ENCODE measurements at places on chromosomes 11 and 22.

- DNase-seq = no peak
These were observed 68.2 kb downstream of the METTL15 start for GRCh38 chr11:28176351-28176750.

DNA sequence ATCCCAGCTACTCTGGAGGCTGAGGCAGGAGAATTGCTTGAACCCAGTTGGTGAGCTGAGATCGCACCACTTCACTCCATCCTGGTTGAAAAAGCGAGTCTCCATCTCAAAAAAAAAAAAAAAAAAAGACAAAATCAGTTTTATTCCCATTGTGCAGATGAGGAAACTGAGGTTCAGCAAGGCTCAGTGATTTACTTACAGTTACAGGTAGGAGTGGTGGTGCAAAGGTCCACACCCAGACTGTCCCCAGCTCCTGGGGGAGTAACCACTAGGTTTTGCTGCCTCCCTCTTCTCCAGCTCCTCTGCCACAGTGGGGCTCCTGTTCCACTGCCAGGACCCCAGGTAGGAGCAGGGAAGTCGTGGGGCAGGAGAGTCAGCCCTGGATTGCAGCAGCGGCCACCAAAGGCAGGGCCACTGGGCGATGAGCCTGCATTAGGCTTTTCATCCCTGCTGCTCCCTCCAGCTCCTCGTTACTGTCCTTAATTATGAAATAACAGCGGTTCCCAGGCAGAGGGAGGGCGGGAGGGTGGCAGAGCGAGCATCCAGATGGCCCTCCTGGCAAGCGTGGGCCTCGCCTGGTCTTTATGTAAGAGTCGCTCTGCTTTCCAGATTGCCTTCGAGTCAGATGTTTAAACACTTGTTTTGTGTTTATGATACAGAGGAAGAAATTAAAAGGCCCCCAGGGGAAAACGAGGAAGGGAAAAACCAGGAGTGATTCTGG, 15.5 kb upstream of the RASD2 start:
- DNase-seq = peak; percentile 30

DNA sequence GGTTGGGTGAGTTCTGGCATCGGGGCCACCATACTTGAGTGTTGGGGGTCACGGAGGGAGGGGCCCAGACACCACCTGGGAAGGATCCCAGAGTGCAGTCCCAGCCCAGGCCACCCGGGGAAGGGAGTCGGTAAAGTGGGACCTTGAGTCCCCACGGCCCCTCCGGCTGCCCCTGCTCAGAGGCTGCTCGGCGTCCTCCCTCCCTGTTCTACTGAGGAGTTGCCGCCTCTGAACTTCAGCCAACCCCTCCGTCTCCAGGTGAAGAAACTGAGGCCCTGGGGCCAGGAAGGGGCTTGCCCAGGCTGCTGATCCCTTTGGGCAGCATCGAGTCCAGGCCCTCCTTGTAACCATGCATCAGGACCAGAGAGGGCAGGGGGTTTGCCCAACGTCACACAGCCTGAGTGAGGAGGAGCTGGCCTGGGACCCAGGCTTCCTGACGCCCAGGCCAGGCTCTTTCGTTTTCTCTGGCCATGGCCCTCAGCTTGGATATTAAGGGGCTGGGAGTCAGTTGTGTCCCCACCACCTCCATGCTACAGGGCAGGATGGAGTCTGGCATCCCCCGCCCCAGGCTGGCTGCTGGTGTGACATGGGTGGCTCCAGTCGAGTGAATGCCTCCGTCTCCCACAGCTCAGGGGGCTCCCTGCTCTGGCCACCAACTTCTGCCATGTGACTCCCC, 1.3 kb downstream of the PARVG start:
- DNase-seq = no peak

GRCh38 chr11:65473278-65473860, 25.5 kb upstream of the MALAT1 start:
- DNase-seq = no peak

DNA sequence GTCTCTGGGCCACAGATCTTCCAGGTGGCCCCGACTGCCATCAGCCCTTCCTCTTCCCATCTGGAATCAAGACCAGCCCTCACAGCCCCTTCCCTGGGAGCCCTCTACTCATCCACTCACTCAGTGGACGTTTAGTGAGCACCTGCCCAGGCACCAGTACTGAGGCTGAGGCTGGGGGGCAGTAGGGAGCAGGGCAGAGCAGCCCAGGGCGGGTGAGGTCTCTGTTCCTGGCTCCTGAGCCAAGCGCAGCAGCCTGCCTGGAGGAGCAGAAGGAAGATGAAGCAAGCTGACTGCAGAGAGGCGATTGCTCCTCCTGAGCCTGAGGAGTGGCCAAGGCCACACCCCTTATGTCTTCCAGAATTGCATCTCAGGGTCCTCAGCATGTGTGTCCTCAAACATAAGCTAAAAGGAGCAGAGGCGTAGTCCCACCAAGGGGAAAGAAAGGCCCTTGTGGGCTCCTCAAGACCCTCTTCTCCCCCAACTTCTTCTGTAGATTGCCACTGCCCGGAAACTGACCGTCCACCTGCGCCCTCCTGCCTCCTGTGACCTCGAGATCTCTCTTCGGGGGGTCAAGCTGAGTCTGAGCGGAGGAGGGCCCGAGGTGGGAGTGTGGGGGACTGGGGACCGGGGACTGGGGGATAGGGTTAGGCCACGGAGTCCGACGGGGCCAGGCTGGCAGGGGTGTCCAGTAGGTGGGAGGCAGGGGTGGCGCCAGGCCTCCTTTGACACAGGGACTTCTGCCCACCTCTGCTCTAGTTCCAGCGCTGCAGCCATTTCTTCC, 5.8 kb downstream of the MAPK8IP2 start:
- no peak for DNase-seq

GRCh38 chr22:49155770-49156580, 671.7 kb downstream of the BRD1 start:
- peak; percentile 86 for DNase-seq

GRCh38 chr22:19215360-19215759, 36.8 kb upstream of the SLC25A1 start:
- DNase-seq = no peak

- DNase-seq = no peak
These were observed 13.7 kb downstream of the AMOTL1 start for GRCh38 chr11:94781837-94782236.

- no peak for DNase-seq
These were observed 7.8 kb downstream of the OR8B12 start for GRCh38 chr11:124535552-124536232.

GRCh38 chr11:44531636-44532035, 33.8 kb upstream of the CD82 start:
- DNase-seq = no peak

- DNase-seq = no peak
These were observed 3.6 kb downstream of the ISX start for GRCh38 chr22:35069541-35069940.

- DNase-seq = no peak
These were observed 12.8 kb upstream of the FGF3 start for GRCh38 chr11:69831985-69832384.

- DNase-seq = no peak
These were observed 732.8 kb upstream of the ANO5 start for GRCh38 chr11:21460082-21460481.

DNA sequence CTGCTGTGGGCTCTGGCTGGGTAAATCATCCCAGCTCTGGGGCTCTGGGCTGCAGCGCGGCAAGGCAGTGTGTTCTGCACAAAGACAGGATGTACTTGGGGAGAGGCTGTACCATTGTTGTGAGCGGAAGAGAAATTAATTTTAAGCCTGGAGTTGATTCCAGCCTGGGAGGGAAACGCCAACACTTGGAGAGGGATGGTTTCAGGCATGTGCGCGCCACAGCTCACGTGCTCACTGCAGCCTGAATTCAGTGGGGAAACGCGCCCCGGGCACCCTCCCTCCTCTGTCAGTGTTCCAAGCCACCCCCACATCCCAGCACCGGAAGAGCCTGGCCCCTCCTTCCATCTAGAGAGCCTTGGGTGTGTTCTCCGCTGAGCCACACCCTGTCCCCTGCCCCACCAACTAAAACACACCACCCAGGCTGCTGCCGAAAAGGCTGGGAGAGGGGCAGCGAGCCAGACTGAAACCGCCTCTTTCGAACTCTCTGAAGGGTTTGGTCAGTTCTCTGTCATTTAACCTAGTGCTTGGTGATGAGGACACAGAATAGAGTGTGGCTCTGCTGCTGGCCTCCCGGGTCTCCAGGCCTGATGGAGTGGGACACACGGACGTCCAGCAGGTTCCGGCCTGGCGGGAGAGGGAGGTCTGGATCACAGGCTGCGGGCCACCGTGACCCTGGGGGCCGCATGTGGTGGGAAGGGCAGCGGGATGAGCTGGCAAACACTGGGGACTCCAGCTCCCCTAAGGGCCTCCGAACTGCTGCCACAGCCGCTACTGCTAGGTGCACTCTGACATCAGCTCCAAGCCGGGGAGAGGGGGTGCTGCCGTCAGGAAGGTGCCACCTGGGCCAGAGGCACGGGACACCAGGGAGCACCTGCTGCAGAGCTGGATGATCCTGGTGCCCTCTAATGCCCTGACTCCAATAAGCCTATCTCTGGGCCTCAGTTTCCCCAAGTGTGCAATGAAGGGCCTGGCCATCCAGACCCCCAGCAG, 230.8 kb downstream of the CTTN start:
- DNase-seq = no peak

DNA sequence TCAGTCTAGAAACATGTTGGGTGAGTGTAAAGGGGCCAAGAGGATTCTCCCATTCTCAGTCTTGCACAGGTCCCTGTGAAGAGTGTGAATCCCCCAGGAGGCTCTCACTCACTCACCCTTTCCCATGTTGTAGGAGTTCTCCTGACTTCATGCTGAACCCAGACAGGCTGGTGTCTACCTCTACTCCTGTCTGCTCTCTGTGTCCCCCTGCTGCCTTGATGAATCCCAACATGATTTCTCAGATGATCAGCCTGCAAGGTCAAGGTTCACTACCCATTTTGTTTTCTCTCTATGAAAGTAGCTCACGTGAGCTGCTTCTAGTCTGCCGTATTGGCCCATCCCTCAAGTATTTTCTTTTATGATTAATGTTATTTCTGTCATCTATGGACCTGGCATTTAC, 500.6 kb downstream of the ETS1 start:
- DNase-seq = no peak

DNA sequence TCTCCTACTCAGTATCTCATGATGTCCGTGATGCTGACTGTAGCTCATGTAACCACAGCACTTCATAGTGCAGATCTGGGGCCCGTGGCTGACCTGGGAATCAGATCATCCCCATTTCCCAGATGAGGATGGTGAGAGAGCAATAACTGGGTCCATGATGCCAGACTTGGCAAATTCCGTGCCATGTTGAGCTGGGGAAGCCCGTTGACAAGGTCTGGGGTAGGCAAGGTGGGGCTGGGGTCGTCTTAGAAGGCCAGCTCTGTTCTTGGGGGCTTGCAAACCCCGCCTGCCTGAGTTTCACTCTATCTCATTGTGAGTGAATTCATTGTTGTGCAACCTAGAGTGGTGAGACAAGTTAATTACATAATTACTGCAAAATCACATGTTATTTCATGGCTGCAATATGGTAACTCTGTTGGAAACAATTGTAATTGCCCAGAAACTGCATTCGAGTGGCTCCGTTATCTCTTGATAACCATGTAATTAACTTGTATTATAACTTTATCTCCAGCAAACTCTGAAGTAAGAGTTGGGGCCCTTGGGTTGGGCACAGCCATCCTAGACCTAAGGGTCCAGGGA, 41.7 kb downstream of the LMO1 start:
- no peak for DNase-seq

DNA sequence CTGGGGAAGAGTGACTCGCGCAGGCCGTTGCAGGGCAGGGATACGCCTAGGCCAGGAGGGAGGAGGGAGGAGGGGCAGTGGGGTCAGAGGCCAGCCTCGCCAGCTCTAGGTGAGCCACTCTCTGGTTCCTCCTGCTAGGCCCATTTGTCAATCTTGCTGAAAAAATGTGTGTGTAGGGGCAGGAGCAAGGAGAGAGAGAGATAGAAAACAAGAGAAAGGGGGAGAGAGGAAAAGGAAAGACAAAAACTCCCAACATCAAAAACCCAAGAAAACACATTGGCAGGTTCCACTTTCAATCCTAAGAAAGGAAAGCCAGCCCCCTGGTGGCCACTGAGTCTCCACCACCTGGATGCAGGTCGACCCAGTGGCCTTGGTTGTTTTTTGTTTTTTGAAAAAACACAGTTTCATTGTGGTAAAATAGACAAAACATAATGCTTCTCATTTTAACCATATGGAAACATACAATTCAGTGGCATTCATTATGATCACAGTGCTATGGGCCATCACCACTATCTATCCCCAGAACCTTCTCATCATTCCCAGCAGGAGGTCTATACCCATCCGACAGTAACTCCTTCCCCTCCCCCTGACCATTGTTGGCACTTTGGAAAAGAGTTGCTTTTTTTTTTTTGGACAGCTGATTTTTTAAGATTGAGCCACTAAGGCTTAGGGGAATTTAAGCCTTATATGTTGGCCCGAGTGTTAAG, 10.9 kb downstream of the OMP start:
- DNase-seq = no peak

GRCh38 chr11:118201966-118202365, 22.8 kb downstream of the JAML start:
- DNase-seq = no peak

DNA sequence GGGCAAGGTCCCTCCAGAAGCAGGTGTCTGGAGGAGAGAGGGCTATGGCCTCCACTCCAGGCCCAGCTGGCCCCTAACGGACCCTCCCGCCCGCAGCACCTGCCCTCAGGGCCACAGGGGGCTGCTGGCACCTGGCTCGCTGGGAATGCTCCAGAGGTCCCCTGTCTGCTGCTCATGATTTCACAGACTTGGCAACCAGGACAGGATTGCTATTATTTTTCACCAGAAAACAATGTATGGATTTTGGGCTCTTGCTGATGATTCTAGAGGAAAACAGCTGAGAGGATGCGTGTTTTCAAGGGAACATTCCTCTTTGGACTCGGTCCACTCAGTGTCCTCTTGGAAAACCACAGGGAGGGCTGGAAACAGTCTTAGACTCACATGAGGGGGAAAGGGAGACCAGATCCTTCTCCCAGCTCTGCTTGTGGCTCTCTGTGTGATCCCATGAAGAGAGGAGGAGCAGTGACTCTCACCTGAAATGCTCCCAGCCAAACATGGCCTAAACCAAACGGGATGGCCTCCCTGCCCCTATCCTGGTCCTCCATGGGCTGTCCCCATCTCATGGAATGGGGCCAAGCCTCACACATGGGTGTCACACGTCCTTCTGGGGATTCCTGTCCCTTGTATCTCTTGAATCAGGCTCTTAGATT, 15.8 kb downstream of the MYEOV start:
- DNase-seq = no peak

Measured in SHP77 (cell line).